ENCODE measurements at places on chromosomes 3 and 15.
A peak's percentile ranks its signal among the peaks of the same experiment; 100 is the strongest.

DNA sequence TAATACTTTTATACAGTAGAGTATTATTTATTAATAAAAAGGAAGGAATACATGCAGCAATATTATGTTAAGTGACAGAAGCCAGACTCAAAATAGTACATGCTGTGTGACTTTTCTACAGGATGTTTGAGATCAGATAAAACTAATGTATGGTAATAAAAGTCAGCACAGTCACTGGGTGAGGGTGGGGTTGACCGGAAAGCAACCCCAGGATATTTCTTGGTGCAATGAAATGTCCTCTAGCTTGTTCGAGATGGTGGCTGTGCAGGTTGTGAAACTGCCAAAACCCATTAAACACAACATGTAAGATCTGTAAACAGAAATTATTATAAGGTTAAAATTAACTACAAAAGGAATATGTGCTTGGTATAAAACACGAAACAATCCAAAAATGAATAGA, 20.8 kb upstream of the ALDH1L1 start:
- DNase-seq = no peak

DNA sequence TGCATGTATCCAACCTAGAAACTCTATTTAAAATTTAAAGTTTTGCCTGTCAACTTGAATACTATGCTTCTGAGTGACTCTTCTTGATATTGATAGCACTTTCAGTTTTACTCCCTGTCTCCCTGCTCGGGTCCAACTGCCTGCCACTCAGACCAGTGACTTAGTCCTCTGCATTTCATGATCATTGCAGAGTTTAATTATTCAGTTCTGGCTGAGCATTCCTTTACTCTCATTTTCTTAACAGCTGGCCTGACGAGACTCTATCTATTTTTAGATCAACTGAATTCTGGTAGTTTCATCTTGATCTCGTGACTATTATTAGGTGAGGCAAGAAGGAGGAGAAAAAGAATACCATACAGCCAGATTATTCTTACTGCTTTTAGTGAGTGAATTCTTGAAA, 617.4 kb downstream of the SI start:
- DNase-seq = no peak

GRCh38 chr3:40108643-40109042, 200.9 kb upstream of the EIF1B start:
- DNase-seq = no peak

DNA sequence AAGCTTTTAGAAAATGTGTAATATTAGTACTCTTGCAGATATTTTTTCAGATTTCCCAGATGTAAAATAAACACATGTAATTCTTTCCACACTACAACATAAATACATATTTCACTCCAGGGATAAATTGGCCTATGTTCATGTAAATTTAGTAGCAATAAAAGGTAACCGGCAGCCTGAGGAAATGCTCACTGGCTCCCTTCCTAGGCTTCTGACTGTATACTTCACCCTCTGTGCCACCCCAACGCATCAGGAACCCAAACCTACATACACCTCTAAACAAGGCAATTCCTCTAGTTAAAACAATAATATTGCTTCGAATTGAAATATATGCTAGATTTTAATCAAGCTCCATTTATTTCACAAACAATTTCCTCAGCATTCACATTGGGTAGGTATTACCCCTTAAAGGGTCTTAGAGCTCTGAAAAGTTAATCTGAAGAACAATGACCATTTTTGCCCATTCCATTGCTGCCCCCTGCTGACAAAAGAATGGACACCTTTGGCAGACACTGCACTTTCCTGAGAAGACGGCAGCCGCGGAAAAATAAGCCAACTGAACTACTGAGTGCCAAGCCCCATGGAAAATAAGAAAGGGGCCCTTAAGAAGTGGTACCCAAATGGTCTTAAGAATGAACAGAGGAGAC, 212.5 kb downstream of the OSBPL10 start:
- DNase-seq = no peak

- DNase-seq = no peak
Observed at GRCh38 chr15:95086531-95087252, 855.3 kb downstream of the MCTP2 start.

- no peak for DNase-seq
Observed at GRCh38 chr15:93644595-93644994, 555.6 kb upstream of the RGMA start.

GRCh38 chr3:148078658-148079057, 619.0 kb upstream of the AGTR1 start:
- DNase-seq = no peak

DNA sequence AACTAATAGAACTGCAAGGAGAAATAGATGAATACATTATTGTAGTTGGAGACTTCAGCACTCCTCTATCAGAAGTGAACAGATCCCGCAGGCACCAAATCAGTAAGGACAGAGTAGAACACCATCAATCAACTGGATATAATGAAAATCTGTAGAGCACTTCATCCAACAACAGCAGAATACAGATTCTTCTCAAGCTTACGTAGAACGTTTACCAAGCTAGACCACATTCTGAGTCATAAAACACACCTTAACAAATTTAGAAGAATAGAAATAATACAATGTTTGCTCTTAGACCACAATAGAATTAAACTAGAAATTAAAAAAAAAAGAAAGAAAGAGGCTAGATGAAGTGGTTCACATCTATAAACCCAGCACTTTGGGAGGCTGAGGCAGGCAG, 70.7 kb upstream of the NEDD4 start:
- DNase-seq = no peak

- no peak for DNase-seq
Observed at GRCh38 chr3:87197531-87197930, 29.6 kb upstream of the CHMP2B start.

- no peak for DNase-seq
Observed at GRCh38 chr3:4581498-4581897, 88.3 kb downstream of the ITPR1 start.

GRCh38 chr3:188274249-188274915, 120.4 kb downstream of the LPP start:
- no peak for DNase-seq

- no peak for DNase-seq
Observed at GRCh38 chr3:10173095-10173925, 8.6 kb downstream of the IRAK2 start.

DNA sequence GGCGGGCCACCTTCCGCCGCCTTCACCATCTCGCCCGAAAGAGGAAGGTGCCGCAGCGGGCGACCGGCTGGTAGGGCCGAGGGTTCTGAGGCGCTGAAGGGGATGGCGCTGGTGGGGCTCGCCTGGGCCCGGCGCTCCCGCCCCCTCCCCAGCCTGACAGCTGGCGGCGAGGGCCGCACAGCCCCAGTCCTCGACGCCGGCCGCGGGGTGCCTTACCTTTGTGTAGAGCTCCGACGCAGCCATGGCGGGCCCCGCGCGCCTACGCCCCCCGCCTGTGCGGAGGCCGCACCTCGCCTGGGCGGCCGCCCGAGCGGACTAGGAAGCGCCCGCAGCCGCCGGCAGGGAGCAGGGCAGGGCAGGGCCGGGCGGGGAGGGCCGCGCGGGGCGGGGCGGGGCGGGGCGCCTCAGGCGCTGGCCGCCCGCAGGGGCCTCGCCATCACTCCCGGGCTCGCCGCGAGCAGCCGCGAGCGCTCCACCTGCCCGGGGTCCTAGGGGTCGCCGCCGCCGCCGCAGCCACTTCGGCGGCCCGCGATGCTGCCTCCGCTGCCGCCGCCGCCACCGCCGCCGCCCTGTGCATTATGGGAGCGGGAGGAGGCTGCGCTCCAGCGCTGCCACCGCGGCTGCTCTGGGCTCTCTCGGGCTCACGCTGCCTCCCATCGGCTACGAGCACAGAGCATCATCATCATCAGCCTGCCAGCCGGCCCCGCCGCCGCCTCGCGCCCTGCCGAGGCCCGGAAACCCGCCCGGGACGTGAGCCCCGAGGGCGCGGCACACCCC, at the start of gene MYO5A:
MYO5A (minus strand) TSS at position 317 of the 777 bp plus-strand sequence; CDS start at position 243, 74 bp downstream.
- peak; percentile 71 for DNase-seq

GRCh38 chr3:10759495-10759894, 56.5 kb upstream of the SLC6A11 start:
- no peak for DNase-seq

DNA sequence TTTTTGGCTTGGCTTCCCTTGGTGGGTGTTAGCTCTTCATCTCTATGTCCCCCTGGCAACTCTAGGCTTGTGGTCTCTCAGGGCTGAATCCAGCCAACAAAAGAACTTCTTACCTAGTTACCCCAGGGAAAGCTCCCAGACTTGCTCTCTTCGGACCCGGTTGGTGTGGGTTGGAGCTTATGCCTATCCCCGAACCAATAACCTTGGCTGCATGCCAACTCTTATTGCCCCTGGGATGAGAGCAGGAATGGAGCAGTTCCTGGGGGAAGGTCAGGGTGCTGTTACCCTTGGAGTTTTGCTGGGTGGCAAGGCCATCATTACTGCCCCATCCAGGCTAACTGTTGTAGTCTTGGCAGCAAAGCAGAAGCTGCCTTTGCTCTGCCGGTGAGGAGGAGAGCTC, 147.8 kb downstream of the CACNA1D start:
- no peak for DNase-seq

GRCh38 chr3:47650294-47650693, 71.6 kb upstream of the CSPG5 start:
- no peak for DNase-seq

DNA sequence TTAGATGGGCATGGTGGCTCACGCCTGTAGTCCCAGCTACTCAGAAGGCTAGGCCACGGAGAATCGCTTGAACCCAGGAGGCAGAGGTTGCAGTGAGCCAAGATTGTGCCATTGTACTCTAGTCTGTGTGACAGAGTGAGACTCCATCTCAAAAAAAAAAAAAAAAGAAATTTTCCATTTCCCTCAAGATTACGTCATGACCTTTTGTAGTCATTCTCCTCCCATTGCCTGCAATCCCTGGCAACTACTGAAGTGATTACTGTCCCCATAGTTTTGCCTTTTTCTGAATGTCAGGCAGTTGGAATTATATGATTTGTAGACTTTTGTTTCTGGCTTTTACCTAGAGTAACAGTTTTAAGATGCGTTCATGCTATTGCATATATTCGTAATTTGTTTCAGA, 28.0 kb downstream of the WDR76 start:
- DNase-seq = no peak

DNA sequence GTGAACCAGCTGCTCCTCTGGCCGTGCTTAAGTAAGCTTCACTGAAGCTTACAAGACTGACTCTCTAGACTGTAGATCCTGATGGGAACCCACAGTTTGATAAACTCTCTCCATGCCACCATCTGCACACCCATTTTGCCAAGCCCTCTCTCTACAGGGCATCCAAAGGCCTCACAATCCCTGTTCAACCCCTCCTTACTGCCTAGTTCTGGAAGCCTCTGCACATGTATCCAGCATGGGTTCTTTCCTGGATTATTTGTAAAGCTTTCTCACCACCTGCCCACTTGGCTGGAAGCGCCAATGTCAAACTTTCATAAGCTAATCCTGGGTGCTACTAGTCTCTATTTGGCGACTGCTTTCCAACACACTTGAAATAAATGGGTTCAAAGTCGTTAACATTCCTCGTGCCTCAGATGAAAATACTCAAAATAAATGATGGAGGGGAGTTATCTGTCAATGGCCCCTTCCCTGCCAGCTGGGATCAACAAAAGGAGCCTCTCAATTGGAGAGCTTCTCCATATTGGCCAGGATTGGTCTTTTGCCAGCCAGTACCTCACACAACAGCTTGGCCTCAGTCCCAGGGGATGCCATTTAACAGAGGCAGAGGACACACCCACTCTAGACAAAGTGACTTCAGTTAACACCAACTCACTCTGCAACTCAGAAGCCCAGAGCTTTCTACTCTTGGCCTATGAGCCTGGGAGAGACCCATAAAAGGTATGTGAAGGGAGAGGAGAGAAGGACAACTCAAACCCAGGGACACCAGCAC, 48.1 kb downstream of the SH3BP5 start:
- DNase-seq = no peak

GRCh38 chr3:52532517-52532837, 1.2 kb downstream of the NT5DC2 start:
- peak; percentile 67 for DNase-seq

DNA sequence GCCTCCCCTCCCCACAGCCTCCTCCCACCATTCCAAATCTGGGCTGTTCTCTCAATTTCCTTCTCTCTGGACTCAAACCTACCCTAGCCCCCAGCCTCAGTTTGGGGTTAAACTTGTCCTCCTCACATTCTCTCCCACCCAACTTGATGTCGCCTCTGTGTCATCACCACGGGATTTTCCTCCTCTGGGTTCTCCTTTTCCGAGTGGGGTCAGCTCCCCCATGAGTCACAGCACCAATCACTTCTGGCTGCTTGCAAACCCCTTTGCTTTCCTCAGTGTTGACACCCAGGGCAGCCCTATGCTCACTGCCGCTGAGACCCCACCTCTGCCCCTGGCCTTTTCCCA, 451 bp downstream of the CCR5AS start:
- DNase-seq = no peak

GRCh38 chr3:154304936-154305335, 19.4 kb downstream of the DHX36 start:
- no peak for DNase-seq

DNA sequence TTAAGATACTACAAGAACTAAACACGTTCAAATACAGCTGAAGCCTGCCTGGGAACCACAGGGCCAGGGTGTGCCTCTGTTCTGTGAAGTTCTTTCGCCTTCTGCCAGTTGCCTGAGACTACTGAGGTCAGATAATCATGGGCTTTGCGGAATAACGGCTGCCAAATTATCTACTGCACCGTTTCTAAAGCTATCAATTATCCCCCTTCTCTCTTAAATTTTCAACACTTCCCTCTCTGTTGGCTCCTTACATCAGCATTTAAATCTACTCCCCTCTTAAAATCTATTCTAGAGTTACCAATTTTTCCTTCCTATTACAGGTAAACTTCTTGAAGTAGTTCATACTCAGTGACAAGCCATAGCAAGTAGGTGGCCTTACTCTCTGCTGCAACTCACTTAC, 6.2 kb upstream of the NEO1 start:
- DNase-seq = no peak

- no peak for DNase-seq
Observed at GRCh38 chr3:36647423-36647853, 116.9 kb downstream of the DCLK3 start.

- DNase-seq = no peak
Observed at GRCh38 chr15:74627766-74628165, 12.1 kb downstream of the CLK3 start.

GRCh38 chr15:27851858-27852210, 247.3 kb downstream of the OCA2 start:
- DNase-seq = no peak

- DNase-seq = no peak
Observed at GRCh38 chr3:25823314-25823713, 33.4 kb downstream of the OXSM start.
